ENCODE measurements at places on chromosomes 6 and 20.

DNA sequence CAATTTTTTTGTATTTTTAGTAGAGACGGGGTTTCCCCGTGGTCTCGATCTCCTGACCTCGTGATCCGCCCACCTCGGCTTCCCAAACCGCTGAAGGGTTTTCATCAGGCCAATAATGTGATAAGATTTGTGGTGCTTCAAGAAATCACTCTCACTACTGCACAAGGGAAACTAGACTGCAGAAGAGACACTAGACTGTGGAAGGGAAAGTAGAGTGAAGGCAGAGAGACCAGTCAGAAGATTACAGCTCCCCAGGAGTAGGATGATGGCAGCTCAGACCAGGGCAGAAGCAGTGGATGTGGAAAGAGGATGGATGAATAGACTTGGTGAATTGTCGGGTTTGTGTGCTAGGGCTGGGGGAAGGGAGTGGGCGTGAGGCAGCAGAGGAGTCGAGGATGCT is 48.0 kb upstream of the GTSF1L start:
- DNase-seq: no peak

- no peak for DNase-seq
These were observed 391.1 kb upstream of the HSF2 start for GRCh38 chr6:122008101-122008999.

DNA sequence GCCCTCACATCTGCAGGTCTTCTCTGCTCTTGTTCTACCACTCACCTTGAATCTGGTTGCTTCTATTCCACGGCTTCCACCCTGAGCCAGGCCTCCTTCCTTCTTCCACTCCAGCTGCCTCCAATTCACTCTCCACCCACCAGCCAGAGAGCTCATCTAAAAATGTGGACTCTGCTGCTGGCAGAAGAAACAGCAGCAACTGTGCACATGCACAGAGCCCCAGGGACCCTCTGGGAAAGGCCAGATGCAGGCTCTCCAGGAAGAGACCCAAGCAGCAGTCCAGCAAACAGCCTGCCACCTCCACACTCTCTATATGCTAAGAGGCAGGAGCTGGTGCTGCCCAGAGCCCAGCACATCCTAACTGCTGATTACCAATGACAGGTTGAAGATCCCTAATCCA is 162.6 kb upstream of the TOP1 start:
- DNase-seq: no peak

DNA sequence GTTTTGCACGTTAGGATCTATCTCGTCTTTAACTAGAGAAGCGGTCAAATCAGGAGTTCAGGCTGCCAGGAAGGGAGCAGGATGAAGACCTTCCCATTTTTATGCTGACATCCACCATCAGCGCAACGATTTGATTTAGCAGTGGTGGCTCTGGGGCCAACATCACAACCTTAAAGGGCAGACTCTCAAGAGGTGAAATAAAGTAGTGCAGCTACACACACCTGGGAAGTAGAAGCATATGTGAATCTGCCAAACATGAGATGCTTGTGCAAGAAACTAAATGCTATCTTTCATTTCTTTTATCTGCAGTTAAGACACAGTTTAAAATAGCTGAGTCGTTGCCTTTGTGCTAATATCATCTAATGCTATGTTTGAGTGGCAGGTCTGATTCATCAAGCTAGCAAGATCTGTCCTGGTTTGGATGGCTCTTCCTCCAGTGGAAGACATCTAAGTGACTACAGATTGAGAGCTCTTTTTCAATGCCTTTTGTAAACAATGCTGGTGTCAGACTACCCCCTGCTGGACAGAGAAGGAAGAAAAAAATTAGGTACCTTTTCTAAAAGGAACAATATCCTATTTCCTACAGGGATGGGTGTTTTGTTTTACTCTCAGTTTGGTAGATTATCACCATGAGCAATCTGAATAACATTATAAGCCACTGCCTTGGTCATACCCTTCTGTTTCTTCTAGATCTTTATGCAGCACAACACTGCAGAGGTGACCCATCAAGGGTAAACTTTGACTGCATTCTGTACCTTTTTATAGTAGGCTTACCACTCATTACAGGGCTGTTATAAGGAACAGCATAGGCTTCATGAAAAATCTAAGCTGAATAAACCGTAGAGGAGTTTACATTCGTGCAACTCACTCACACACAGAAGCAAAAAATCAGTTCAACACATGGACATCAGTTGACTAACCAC is 171.6 kb upstream of the FBXL4 start:
- DNase-seq: no peak

DNA sequence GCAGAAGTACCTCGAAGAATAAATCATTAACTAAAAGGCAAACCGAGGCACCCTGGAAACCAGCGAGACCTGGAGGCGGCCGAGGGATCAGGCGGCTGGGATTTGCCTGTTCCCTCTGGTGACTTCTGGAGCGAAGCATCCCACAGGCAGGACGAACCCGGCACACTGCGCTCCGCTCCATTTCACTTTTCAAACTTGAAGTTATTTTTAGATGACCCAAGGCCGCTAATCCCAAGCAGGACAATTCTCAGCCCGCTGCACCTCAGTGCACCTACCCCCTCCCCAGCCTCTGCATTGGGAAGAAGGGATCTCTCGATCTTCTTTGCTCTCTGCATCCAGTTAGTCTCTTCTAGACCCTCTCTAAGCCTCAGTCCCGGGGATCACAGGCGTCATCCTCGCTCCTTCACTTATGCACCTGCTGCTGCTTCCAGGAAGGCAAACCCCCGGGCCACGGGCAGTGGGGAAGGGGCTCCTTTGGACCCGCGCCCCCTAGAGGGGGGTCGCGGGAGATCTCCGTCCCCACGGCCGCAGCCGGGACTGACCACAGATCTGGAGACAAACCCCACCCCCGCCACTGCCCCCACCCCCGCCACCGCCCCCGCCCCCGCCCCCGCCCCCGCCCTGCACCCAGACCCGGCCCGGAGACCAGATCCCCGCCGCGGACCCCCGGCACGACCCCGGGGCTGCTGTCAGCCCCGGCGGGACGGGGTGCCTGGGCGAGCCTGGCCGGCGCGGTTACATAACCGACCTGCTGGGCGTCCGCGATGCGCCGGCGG is 636 bp downstream of the RCAN2 start:
- no peak for DNase-seq

- no peak for DNase-seq
These were observed 13.7 kb upstream of the SHPRH start for GRCh38 chr6:145977881-145978280.

GRCh38 chr20:13515291-13515690 is 123.4 kb downstream of the TASP1 start:
- no peak for DNase-seq

- no peak for DNase-seq
These were observed 94.7 kb downstream of the PDE10A start for GRCh38 chr6:165568326-165568725.

DNA sequence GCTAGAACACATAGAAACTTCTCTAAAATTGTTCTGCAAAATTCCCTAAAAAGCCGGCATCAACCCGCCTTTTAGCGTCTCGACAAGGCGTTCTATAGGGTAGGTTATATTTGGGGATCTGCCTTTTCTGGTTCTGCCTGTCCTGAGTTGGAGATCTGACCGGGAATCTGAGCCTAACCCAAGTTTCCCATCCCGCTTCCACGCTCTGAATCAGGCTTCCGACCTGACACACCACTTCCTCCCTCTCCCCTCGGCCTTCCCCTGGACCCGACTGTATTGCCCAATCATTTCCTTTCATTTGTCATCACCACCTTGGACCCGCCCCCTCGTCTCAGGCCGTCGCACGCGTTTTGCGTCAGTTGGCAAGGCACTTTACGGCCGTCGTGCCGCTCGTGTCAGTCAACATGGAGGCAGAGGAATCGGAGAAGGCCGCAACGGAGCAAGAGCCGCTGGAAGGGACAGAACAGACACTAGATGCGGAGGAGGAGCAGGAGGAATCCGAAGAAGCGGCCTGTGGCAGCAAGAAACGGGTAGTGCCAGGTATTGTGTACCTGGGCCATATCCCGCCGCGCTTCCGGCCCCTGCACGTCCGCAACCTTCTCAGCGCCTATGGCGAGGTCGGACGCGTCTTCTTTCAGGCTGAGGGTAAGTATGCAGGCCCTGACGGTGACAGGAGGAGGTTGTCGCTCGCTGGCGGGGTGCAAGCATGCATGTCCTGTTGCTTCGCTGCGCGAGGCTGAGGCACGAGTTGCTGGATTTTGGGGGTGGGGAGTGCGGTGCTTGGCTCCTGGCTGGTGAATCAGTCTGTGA is at the start of gene ABT1:
ABT1 (plus strand) TSS at position 375 of the 810 bp plus-strand sequence; CDS start at position 405, 30 bp downstream.
- DNase-seq: peak; percentile 93

DNA sequence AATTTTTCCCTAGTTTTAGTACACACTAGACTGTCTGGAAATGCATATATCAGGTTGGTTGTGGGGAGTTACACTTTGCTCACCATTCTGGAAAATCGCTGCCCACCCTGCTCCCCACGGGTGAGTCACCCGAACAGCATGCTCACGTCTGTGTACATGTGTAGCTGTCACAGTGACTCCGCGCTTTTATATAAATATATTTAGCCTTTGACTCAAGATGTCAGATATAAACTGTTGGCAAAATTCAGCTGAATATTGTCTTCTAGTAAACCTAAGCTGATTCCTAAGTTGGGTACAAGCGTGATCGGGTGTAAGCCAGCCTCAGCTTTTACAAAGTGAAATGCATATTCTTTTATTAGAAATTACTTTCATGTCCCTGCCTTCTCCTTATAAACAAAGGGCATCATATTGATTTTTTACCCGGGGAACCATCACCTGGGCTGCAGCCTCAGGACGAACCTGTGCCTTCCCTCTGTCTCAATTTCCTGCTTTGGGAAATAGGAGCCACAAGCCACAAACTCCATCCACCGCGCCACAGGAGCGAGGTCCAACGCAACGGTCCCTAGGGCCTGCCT is 4.3 kb downstream of the SDCBP2 start:
- DNase-seq: no peak

GRCh38 chr20:35166242-35166830 is 5.5 kb upstream of the PROCR start:
- no peak for DNase-seq

GRCh38 chr6:22145376-22145775 is 151.5 kb downstream of the PRL start:
- DNase-seq: no peak

DNA sequence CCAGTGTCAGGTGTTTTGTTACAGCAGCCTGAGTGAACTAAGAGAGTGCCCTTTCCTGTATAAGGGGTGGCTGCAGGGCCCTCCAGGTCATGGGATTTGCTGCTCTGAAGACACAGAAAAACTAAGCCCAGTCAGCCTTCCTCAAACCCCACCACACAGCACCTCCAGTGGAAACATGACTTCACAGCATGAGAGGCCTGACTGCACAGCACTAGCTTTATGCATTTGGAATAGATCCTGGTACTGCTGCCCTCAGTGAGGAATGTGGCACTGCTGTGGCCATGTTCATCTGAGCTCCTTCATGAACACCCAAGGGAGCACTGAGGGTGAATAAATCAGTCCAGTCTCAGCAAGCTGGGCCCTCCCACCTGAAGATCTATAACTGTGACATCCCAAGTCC is 296.1 kb upstream of the FOXQ1 start:
- DNase-seq: no peak

- no peak for DNase-seq
These were observed 186.0 kb upstream of the KCNK16 start for GRCh38 chr6:39508515-39508914.

GRCh38 chr6:167806061-167806700 is 20.5 kb upstream of the AFDN start:
- no peak for DNase-seq

- DNase-seq: no peak
These were observed 5.3 kb upstream of the SERPINB6 start for GRCh38 chr6:2976571-2977085.

GRCh38 chr20:57481281-57481711 is 43.6 kb downstream of the CTCFL start:
- DNase-seq: no peak

DNA sequence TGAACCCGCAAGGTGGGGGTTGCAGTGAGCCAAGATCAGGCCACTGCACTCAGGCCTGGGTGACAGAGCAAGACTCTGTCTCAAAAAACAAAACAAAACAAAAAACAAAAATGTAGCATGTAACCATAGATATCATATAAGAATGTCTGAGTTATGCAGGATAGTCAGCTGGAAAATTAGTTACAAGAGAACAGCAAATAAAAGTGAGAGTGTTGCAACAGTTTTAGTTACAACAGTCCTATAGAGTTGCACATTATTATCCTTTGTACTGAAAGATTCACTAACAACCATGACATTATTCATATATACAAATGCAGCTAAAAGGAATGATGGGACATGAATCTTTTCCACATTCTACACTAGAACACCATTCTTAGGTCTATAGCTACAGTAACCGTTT is 16.4 kb downstream of the RNF24 start:
- no peak for DNase-seq

DNA sequence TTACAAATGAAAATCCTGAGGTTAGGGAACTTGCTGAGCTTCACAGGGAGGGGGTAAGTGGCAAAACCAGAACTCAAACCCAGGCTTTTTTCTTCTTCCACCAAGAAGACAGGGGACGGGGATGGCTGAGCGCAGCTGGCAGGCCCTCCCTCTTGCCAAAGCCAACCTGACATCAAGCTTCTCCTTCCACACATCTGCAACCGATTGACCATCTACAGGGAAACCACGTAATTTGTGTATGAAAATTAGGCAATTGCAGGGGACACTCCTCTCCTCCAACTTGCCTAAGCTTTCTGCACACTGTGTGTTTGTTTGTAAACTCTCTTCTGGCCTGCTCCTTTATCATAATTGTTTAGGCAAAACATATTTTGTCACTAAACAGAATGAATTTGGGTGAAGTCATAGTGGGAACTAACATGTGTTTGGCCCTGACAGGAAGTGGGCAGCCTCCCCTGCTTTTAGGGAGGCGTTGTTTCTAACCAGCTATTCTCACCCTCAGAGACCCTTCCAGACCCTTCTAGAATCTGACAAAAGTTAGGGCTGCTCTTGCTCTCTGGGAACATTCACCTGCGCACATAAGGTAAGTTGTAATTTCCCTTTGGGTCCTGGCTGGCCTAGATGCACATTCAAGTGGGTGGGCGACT is 18.9 kb downstream of the ZNF831 start:
- no peak for DNase-seq

DNA sequence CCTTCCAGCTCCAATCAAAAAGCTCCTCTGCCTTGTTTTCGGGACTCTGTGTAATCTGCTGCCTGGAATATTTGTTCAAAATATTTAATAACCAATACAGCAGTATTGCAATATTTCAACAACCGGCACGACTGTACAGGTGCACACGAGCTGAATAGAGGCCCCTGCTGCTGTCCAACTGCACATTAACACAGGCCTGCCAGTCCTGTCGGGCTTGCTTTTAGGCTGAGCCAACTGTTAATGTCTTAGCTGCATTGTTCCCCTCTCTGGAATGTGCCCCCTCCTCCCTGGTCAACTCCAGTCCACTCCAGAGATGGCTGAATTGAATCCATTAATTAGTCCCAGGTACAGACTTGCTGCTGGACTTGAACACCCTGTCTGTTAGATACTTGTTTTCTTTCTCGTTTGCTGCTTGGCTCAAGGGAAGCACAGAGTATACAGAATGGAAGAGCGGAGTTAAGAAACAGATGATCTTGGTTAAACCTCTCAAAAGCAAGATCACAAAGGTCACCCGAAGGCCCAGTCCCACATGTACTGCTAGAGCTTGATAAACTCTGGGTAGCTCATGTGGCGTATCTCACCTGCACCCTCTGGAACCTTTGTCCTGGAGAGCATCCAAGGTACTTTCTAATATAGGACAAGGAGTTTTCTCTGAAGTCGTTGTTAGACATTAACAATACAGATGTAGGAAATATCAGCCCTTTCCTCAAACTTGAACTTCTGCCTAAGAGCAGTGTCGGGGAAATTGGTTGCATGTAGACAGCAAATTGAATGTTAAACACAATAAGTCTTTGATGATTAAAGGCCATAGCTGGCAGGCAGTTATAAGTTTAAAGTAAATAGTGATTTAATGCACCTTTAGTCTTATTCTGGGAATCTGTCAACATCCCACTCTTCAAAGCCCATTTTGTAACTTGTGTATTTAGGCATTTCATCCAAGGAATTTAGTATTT is 31.9 kb downstream of the SHLD1 start:
- DNase-seq: no peak

Measured in stimulated activated CD4-positive, alpha-beta T cell treated with anti-CD3 and anti-CD28 coated beads, Interleukin-15, amount 100 ng/mL, for 1 hour (primary cell).